ENCODE measurements at places on chromosomes 7 and 10.
A peak's percentile ranks its signal among the peaks of the same experiment; 100 is the strongest.

GRCh38 chr7:11127114-11127785, 153.6 kb downstream of the PHF14 start:
- DNase-seq = no peak

DNA sequence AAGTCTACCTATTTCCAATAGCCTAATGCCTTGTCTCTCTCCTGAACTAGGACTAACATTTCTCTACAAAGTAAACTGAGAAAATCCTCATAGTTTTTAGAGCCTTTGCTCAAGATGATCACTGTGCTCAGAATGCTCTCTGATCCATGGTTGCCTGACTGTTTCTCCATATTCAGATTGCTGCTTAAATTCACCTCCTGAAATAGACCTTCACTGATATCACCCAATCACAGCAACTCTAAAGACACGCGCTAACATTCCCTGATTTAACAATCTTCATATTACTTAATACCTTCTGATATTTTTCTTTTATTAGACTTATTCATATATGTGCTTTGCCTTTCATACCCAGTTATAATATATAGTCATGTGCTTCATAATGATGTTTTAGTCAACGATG, 148.9 kb upstream of the SP4 start:
- no peak for DNase-seq

GRCh38 chr7:140562926-140563481, 77.6 kb downstream of the DENND2A start:
- DNase-seq = no peak

GRCh38 chr7:129535896-129536295, 33.6 kb downstream of the SMKR1 start:
- DNase-seq = no peak

DNA sequence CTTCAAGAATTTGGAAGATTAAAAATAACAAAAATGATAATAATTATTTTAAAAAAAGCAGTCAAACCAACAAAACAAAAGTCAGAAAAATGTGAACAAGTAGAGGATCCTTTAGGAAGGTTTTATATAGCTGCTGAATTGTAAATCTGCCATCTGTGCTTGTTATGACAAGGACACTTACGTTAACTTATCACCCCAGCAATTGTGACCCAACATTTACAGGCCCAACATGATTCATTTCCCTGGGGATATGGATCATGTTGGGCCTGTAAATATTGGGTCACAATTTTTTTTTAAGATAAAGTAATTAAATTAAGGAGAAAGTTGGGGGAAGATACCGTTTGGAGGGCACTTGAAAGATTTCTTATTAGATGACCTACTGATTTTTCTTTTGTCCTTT, 261.4 kb upstream of the HABP2 start:
- DNase-seq = no peak

- DNase-seq = no peak
Measured at GRCh38 chr7:142836426-142836825, 18.4 kb upstream of the EPHB6 start.

- no peak for DNase-seq
Measured at GRCh38 chr7:42567051-42567450, 330.0 kb upstream of the GLI3 start.

GRCh38 chr7:134718211-134718875, 61.1 kb upstream of the CALD1 start:
- no peak for DNase-seq

GRCh38 chr10:85858776-85859515, 507.6 kb downstream of the GRID1 start:
- DNase-seq = no peak

DNA sequence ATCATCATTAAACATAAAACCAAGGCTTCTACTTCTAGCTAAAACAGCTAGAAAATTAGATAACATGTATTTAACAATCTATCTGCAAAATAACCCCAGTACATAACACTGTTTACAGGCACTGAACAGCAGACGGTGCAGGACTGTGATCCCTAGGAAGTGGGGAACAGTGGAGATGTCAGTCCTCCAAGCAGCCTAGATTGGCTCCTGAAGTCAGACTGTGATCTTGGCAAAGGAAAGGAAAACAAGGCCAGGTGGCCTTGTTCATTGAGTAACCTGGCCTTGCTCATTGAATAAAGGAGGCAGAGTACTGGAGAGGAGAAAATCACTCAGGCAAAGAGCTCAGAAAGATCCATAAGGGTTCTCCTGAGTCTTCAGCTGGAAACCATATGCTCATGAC, 77.7 kb upstream of the DIP2C start:
- DNase-seq = no peak

- no peak for DNase-seq
Measured at GRCh38 chr10:59391060-59391459, 28.7 kb upstream of the FAM13C start.

GRCh38 chr10:43222210-43222720, 44.6 kb downstream of the RASGEF1A start:
- no peak for DNase-seq

GRCh38 chr10:5533098-5533731, 8.5 kb downstream of the CALML3 start:
- no peak for DNase-seq

GRCh38 chr7:129644634-129645230, 33.2 kb downstream of the NRF1 start:
- DNase-seq = no peak

- DNase-seq = no peak
Measured at GRCh38 chr10:683448-684071, 5.9 kb downstream of the DIP2C start.

GRCh38 chr7:28926871-28927597, 31.1 kb downstream of the TRIL start:
- DNase-seq = peak; percentile 85

- DNase-seq = no peak
Measured at GRCh38 chr10:113657544-113657943, 6.3 kb downstream of the NRAP start.

DNA sequence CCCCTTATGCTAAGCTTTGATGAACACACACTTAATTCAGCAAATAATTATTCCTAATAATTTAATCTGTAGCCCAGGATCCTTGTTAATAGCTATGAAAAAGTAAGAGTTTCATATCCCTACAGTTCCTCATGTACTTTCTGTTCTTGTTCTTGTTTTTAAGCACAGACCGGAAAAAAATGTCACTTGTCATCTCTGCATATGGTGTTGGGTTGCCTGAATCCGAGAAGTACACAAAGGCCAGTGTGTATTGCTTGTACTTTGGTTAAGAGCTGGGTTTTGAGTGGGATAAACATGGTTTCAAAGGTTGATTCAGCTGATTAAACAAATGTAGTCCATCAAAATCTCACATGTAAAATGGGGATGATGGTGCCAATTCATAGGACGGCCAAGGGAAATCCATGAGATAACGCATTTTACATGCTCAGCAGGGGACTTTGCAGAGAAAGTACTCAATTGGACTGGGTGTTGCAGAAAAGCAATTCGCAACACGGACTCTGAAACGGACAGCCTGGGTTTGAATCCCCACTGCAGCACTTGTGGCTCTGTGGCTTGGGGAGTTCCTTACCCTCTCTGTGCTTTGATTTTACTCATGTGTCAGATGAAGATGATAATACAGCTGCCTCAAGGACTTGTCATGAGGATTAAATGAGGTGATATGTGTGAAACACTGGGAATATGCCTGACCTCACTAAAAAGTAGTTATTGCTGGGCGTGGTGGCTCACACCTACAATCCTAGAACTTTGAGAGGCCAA, 71.7 kb downstream of the MAP3K8 start:
- DNase-seq = no peak

DNA sequence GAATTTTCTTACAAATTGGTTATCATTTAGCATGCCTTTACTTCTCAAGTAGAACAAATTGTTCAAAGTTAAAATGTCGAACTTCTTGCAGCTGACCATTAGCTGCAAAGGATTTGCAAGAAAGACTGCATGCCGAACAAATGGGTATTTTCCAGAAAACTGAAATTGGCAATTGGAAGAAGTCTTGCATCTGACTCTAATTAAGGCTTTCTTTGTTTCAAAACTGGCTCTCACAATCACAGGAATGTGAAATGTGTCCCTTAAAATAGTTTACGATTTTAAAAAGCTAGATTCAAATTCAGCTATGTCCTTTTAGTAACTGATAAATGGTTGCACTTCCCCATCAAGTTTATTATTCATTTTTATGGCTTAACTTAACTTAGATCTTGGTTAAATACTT, 207.9 kb downstream of the ARL4A start:
- no peak for DNase-seq

GRCh38 chr10:34397324-34397723, 417.8 kb downstream of the PARD3 start:
- DNase-seq = no peak

GRCh38 chr10:111187096-111187495, 110.3 kb downstream of the ADRA2A start:
- no peak for DNase-seq

GRCh38 chr10:68348265-68348741, 15.6 kb upstream of the PBLD start:
- DNase-seq = no peak

GRCh38 chr7:2175514-2175913, 57.2 kb downstream of the MAD1L1 start:
- DNase-seq = no peak

- DNase-seq = no peak
Measured at GRCh38 chr10:119358152-119358512, 150.8 kb downstream of the GRK5 start.

DNA sequence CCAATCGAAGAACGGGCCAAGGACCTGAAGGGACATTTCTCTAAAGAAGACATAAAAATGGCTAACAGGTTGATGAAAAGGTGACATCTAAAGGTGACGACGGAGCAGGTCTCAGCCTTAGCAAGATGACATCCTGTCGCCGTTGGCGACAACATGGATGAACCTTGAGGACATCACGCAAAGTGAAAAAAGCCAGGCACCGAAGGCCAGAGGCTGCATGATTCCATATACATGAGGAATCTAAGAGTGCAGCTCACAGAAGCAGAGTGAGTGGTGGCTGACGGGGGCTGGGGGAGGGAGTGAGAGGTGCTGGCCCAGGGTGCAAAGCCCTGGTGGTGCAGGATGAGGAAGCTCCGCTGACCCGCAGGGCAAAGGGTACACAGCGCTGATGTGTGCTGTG, 34.1 kb upstream of the NKX6-2 start:
- no peak for DNase-seq

DNA sequence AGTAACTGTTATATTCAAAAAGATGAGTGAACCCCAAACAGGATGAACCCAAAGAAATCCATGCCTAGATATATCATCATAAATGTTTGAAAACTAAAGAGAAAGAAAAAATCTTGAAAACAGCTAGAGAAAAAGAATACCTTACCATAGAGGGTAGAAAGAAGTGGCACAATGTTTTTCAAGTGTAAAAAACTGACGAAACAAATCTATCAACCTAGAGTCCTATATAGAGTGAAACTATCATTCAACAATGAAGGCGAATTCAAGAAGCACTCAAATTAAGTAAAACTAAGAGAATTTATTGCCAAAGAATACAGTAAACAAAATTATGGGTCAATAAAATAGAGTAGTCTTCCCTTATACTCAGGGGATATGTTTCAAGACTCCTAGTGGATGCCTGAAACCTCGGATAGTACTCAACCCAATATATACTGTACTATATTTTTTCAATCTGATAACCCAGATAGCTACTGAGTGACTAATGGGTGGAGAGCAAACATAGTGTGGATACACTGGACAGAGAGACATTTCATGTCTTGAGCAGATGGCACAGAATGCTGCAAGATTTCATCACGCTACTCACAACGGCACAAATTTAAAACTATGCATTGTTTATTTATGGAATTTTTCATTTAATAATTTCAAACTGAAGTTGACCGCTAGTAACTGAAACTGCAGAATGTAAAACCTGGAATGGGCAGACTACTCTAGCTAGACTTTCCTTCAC, 52.6 kb upstream of the TMEM106B start:
- DNase-seq = no peak

DNA sequence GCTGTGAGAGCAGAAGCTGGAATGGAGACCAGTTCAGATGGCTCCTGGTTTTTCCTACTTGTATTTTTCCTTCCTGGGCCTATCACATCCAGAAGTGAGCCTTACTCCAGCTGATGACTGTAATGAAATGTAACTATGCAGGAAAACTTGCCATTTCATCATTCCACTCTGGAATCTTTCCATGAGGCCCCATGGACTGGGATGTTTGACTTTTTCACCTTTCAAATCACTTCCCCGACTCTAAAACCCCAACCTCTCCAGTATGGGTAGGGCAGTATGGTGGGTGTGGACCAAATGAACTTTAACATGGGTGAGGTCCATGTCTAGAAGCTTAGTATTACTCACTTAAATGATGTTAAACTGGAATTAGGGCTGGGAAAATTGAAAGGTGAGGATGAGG, 40.3 kb upstream of the DLD start:
- DNase-seq = no peak

All from NCI-H1436 treated with DMSO at 0.1 percent for 48 hours (cell line).